ENCODE measurements at places on chromosomes 1 and 21.
A peak's percentile ranks its signal among the peaks of the same experiment; 100 is the strongest.

DNA sequence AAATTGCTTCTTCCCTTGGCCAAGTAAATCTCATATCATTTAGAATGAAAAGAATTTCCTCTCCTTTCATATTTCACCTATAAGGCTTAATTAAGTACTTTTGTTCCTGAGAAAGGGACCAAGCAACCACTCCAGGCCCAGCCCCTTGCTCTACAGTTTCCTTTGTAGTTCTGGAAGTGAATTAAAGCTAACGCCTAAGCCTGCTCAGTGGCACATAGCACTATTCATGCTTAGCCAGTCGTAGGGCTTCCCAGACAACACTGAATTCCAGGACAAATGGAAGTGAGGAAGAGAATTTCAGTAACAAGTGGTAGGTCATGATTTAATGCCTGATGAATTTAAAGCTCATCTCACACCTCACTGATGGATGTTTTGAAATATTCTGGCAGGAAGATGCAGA, 73.3 kb downstream of the RPAP2 start:
- DNase-seq, result no peak

- DNase-seq, result no peak
Measured at GRCh38 chr1:81149649-81150325, 650.9 kb upstream of the ADGRL2 start.

- no peak for DNase-seq
Measured at GRCh38 chr1:117189726-117190125, 21.0 kb downstream of the VTCN1 start.

GRCh38 chr1:88321706-88322105, 362.4 kb upstream of the PKN2 start:
- DNase-seq, result peak; percentile 61

- DNase-seq, result no peak
Measured at GRCh38 chr1:30275926-30276764, 447.2 kb downstream of the MATN1 start.

DNA sequence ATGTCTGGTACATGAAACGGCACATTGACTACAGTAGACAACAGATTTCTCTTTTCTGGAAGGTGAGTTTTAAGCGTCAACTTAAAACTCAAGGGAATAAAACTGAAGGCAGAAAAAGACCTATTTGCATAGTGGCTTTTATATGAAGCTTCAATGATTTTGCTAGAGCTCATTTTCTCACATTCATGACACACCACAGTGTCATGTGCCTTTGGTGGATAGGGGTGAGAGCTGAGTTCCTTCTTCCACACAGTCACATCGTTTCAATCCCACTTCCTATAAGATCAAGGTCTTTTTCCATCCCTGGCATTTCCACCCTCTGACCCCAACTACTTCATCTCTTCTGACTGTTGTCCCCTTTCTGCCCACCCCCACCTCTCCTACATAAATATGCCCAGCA, 31.0 kb downstream of the IL12RB2 start:
- DNase-seq, result no peak

GRCh38 chr1:161772397-161772796, 6.3 kb downstream of the ATF6 start:
- no peak for DNase-seq

DNA sequence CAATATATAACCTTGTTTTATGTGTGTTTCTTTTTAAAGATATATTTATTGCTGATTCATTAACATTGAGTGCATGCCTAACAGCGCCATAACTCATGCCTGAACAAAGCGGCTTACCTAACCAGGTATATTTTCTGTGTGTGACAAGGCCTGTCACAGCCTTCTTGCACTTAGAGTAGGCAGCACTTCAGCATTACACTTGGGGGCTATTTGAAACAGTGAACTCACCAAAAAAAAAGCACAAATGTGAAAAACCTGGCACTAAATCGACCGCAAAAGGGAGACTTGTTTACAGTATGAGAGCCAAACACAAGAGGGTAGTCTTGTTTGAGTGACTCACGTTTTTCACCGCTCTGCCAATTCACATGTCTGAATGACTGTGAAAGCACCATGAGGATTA, 111.7 kb downstream of the DISP1 start:
- no peak for DNase-seq

GRCh38 chr1:7008331-7008730, 223.1 kb downstream of the CAMTA1 start:
- no peak for DNase-seq
